ENCODE measurements at places on chromosomes 2 and 18.
A peak's percentile ranks its signal among the peaks of the same experiment; 100 is the strongest.

- no peak for DNase-seq
Measured at GRCh38 chr2:41066168-41066567, 614.3 kb upstream of the SLC8A1 start.

- DNase-seq, result no peak
Measured at GRCh38 chr2:152466041-152466440, 131.1 kb downstream of the FMNL2 start.

- DNase-seq, result no peak
Measured at GRCh38 chr18:68400889-68401288, 314.0 kb downstream of the TMX3 start.

GRCh38 chr2:29459445-29460179 is 344.4 kb downstream of the CLIP4 start:
- DNase-seq, result no peak

- no peak for DNase-seq
Measured at GRCh38 chr2:4420032-4420431, 716.7 kb downstream of the DCDC2C start.

DNA sequence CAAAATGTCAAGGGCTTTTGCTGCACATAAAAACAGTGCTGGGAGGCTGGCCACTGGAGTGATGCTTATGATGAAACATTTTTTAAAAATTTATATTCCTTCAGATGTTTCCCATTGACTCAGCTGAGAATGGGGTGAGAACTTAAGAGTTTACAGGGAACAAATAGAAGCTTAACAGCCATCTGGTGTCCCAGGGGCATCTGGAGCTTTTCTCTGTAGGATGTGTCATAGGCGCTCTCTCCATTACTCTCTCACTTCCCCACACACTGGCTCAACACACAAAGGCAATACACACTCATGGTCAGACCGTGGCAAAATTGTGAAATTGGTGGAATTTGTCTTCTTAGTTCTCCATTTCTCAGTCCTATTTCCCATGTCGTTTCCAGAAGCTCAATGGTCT is 783.1 kb upstream of the LRRTM1 start:
- DNase-seq, result no peak

GRCh38 chr2:55163274-55163721 is 68.8 kb downstream of the CLHC1 start:
- no peak for DNase-seq

DNA sequence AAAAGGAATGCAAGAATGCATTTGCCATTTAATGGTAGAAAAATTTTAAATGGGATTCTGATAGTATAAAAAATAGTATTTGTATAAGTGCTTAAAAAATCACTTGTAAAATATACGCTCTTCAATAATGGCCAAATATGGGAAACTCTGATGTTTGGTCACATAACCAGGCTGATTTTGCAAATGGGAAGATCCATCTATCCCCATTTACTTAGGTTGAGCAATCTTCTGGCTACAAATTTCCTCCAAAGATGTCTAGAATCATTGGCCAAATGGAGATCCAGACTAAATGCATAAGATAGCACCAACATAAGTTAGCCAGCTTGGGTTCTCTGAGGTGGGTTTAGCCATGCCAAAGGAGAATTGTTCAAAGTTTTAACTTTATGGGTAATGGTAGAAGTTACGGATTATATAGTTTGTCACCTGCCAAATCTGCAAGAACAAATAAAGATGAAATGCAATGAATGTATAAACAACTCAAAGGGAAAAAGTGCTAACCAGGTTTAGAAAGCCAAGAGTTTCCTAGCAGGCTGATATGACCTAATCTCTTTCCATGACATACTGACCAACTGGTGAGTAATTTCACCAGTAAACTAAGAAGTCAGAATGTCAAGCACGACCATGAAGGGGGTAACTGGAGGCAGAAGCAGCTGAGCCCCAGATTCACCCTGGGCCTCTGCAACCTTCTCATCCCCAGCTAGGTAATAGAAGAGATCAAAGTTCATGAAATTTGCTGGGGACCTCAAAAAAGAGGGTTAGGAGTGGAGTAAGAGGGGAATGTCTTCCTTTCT is 10.0 kb downstream of the RHOB start:
- DNase-seq, result peak; percentile 43

DNA sequence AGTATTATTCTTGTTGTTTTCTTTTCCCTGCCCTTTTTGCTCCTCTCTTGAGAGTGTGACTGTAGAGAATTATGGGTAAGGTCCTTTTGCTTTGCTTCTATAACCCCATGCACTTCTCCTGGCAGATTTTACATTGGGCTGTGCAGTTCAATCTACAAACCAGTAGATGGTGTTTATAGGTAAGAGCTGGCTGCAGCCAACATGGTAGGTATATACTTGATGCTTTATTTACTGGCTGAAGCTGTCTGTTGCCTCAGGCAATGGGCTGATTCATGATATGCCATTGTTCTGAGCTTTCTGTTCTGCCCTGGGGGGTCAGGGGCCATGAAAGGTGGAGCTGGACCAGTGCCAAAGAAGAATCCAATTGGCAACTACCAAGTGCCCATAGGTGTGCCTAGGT is 48.3 kb upstream of the MYL1 start:
- DNase-seq, result no peak

DNA sequence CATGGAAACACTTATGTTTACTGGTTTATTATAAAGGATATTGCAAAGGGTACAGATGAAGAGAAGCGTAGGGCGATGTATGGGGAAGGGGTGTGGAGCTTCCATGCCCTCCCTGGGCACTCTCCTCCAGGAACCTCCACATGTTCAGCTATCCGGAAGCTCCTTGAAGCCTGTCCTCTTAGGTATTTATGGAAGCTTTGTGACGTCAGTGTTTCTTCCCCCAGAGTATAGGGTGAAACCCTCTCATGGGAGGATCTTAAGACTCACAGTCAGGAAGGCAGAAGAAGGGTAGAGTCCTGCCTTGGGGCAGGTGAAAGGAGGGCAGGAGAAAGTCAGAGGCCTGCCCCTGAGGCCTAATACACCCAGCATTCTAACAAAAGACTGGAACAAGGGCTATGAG is 61.3 kb upstream of the CREB1 start:
- DNase-seq, result no peak

DNA sequence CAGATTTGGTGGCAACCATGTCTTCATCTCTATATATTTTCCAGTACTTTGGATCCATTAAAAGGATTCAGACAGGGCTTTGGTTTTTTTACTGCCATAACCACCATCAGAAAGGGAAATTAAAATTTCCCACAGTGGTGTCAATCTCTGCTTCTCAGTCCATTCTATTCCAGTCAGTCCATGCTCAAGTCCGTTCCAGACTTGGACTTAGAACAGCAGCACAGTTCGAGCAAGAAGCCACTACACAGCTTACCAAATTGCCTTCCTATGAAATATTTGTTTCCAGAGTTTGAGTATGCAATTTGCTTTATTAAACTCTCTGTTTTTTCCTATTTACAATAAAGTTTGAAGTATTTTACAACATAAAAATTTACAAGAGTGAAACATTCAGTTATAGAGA is 306.5 kb upstream of the GULP1 start:
- no peak for DNase-seq

- no peak for DNase-seq
Measured at GRCh38 chr2:8550481-8550880, 131.4 kb upstream of the ID2 start.

GRCh38 chr2:45649858-45650811 is 1.3 kb upstream of the PRKCE start:
- peak; percentile 65 for DNase-seq

DNA sequence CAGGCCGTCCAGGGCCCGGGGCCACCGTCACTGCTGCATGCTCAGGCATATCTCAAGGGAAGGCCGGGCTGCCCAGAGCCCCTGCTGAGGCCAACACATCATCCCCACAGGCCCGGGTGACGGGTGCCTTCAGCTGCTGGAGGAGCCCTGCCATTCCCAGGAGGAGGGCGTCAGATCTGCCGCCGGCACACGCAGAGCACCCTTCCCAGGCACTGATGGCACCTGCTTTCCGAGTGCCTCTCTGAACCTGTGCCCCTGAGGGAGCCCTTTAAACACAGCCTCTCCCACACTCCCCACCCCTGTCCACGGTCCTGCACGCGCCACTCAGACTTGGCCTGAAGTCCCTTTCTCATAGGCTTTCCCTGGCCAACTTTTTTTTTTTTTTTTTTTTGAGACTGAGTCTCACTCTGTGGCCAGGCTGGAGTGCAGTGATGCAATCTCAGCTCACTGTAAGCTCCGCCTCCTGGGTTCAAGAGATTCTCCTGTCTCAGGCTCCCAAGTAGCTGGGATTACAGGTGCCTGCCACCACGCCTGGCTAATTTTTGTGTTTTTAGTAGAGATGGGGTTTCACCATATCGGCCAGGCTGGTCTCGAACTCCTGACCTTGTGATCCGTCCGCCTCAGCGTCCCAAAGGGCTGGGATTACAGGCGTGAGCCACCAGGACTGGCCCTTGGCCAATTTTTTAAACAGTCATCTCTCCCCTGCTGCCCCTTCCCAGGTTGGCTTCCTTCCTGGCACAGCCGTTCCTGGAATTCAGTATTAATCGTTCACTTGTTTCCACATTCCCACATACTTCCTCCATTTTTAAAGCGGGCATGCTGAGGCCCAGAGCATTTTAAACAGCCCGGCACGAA is 211.7 kb downstream of the NDUFA10 start:
- no peak for DNase-seq

DNA sequence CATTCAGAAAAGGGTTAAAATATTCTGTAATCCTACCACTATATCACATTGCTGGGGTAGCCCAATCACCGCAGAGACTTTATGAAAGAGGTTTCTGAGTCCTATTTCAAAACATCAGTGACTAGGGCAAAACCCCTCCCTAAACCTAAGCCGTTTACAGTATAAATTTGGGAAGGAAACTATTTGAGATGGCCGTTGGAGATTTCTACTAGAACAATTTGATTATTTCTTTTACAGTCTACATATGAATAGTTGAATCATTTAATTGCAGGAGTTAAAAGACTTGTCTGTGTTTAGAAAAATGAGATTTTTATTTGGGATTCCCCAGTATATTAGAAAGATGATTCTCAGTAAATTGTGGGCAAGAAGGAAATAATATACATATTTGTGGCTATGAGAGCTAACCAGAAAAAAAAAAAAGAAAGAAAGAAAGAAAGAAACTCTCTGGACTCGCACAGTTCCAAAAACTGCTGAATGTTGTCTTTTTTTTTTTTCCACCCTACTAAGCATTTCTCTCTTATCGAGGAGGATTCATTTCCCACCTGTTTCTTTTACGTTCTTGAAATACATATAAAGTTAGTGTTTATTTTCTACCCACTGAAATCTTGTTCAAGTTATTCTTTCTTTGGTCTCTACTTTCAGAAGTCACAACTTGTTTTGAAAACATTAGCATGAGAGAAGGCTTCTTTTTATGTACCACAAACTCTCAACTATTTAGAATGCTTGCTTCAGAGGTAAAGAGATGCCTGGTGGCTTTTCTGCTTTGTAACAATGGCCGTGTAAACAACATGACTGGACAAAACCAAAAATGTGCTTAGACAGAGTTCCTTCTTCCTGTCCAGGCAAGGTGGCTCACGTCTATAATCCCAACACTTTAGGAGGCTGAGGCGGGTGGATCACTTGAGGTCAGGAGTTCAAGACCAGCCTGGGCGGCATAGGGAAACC is 65.9 kb downstream of the BCL2 start:
- DNase-seq, result no peak

GRCh38 chr2:27954771-27955383 is 64.3 kb downstream of the BABAM2 start:
- peak; percentile 64 for DNase-seq

- DNase-seq, result no peak
Measured at GRCh38 chr2:162506706-162507105, 162.8 kb downstream of the GCA start.

- no peak for DNase-seq
Measured at GRCh38 chr2:175624785-175625184, 377.3 kb downstream of the LNPK start.

DNA sequence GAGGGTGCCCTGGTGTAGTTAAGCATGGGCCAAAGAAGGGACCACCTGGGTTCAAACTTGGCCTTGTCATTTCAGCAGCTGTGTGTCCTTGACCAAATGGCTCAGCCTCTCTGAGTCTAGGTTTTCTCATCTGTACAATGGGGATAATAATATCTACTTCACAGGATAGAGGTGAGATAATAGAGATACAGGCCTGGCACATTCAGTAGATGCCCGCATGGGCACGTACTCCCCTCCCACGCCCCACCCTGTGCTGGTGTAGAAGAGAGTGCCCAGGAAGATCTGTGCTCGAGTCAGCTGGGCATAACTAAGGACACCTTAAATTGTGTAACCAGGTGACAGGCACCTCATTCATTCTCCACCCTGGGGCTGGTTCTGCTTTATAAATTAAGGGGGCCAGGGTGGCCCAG is 8.4 kb upstream of the TMEM185B start:
- DNase-seq, result no peak

GRCh38 chr2:144516981-144517865 is 2.7 kb downstream of the ZEB2 start:
- DNase-seq, result peak; percentile 71

DNA sequence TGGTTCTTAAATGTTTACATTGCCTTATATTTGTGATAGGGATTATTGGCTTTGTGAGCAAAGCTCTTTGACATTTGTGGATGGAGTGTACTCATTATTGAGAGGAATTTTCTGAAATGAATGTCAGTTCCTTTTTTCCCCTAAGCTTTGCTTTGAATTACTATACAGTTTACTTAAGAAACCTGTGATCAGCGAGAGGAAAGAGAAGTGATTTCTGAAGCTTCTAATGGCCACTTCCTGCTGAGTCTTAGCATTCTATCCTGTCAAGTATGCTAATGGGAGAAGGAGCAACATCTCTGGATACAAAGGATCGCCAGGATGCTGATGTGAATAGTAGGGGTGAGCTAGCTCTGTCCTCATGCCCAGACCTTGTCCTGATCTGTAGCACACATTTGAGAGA is 47.8 kb upstream of the MGAT5 start:
- DNase-seq, result no peak

DNA sequence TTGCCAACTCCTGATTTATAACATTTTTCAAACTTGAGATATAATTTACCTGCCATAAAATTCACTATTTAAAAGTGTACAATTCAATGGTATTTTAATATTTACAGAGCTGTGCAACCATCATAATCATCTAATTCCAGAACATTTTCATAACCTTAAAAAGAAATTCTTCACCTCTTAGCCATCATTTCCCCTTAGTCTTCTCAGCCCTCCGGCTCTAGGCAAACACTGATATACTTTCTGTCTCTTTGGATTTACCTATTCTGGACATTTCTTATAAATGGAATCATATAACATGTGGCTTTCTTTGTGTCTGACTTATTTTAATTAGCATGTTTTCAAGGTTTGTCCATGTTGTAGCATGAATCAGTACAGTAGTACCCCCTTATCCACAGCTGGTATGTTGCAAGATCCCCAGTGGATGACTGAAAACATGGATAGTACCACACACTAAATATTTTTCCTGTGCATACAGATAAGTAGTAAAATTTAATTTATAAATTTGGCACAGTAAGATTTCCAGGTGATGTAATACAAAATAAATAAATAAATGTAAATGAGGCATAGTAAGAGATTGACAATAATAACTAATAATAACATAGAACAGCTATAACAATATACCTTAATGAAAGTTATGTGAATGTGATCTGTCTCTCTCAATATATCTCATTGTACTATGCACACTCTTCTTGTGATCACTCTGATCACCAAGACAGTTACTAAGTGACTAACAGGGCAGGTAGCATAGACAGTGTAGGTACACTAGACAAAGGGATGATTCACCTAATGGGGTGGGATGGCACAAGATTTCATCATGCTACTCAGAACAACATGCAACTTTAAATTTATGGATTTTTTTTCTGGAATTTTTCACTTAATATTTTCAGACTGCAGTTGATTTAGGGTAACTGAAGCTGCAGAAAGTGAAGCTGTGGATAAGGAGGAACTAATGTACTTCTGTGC is 73.1 kb downstream of the RAB3GAP1 start:
- DNase-seq, result no peak
